ENCODE measurements at places on chromosomes 5 and 9.

DNA sequence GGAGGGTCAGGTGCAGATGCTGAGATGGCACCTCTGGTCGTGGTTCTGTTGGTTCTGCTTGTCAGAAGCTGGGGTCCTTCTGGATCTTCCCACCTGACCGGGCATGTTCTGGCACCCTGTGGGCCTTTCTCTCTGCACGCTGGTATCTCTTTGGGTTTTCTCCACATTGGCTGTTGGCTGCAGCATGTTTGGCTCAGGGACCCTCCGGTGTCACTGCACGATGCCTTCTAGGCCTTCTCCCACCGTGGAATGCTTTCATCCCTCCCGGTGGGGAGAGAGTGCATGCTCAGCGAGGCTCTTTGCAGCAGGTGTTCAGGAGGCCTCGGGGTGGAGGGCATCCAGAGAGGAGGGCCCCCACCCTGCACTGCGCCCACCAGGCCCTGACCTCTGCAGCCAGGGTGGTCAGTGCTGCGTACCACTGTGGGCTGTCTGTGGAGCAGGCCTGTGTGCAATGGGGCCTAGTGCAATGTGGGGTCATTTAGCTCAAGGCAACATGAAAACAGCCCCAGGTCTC lies 119.4 kb downstream of the WNK2 start:
- DNase-seq: no peak

DNA sequence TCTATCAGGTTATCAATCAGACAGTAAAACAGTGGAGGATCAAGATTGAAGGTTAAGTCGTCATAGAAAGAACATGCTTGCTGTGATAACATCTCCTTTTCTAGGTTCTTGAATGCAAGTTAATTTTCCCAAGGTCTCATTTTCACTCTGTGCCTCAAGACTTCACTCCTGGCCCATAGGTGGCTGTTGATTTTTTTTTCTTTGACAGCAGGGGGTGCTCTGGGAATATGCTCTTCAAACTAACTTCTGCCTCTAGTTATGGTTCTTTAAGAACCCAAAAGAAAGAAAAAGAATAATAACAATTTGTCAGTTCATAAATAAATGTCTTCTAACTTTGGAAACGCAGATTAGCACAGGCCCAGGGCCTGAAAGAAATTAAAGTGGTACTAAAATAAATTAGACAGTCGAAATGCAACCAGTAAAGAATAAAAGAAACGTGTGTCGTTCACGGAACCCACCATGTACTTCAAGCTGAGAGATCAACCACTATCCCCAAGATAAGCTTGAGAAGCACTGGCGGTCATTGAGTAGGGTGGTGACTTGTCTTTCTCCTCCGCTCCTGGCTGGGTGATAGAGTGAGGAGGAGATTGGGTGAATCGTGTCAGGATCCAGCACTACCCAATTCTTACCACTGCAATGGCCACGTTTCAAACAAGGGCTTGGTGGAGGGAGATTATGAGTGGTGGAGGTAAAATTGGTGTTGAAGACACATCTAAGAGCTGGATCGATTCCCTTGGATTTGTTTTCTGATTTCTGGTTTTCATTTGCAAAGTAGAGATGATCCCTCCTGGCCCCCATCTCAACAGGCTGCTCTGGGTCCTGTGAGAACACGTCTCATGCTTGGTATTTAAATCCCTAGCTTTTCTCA lies 93.4 kb upstream of the IRX4 start:
- no peak for DNase-seq

DNA sequence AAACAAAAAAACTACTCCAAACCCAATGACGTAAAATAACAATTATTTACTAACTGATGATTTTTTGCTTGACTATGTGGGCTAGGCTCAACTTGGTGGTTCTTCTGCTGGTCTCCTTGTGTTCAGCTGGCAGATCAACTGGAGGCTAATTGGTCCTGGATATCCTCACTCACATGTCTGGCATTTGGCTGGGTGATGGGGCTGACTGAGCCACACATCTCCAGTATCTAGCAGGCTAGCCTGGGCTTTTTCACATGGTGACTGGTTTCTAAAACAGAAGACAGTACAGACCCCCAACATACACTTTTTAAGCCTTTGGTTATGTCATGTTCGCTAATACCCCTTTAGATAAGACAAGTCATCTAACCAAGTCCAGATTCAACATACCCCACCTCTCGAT lies 104.7 kb upstream of the PRRC1 start:
- DNase-seq: no peak

DNA sequence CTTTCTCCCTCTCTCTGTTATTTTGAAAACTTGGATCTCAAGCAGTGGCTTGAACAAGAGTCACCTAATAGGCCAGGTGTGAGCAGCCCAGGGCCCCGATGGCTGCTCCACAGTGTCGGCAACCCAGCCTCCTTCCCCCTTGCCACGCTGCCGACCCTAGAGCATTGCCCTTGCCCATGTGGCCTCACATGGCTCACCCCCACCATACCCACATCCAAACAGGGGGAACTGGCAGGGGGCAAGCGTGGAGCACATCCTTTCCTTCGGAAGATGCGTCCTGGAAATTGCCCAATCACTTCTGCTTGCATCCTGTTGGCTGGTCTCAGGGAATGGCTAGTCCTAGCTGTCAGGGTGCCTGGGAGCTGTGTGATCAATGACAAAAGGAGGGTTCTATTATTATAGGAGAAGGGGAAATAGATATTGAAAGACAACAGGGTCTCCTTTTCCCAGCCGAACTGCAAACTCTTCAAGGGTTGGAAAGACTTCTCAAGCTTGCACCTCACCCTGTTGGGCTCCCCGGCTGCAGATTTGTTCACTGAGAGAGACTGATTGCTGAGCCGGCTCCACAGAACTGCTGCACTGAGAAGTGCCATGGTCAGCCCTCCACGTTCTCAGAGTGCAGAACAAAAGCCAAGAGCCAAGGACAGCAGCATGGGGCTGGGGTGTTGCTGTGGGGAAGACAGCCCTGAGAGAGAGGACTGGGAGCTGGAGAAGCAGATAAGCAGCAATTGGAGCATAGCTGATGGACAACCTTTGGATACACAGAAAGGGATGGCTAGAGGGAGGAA lies 8.3 kb upstream of the TIFAB start:
- DNase-seq: no peak

- DNase-seq: no peak
Observed at GRCh38 chr9:78682216-78682615, 385.3 kb downstream of the PSAT1 start.

DNA sequence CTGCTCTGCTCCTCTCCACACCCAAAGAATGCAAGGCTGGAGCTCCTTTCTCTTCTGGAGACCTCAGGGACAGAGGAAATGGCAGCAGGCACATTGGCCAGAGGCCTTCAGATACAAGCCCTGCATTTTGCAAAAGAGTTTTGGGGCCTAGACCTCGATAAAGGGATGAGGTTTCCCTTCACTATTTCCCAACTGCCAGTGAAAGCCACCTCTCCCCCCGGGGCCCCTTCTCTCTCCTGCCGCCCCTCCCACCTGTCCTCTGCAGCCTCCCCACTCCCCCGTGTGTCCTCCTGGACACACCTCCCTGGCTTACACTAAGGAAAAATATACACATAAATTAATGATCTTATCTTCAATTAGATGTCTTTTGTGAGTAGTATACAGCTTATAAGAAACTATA lies 21.3 kb upstream of the LMNB1 start:
- DNase-seq: no peak

- DNase-seq: no peak
Observed at GRCh38 chr9:123251741-123252140, 16.6 kb downstream of the STRBP start.

- no peak for DNase-seq
Observed at GRCh38 chr9:136060671-136061371, 34.3 kb downstream of the NACC2 start.

DNA sequence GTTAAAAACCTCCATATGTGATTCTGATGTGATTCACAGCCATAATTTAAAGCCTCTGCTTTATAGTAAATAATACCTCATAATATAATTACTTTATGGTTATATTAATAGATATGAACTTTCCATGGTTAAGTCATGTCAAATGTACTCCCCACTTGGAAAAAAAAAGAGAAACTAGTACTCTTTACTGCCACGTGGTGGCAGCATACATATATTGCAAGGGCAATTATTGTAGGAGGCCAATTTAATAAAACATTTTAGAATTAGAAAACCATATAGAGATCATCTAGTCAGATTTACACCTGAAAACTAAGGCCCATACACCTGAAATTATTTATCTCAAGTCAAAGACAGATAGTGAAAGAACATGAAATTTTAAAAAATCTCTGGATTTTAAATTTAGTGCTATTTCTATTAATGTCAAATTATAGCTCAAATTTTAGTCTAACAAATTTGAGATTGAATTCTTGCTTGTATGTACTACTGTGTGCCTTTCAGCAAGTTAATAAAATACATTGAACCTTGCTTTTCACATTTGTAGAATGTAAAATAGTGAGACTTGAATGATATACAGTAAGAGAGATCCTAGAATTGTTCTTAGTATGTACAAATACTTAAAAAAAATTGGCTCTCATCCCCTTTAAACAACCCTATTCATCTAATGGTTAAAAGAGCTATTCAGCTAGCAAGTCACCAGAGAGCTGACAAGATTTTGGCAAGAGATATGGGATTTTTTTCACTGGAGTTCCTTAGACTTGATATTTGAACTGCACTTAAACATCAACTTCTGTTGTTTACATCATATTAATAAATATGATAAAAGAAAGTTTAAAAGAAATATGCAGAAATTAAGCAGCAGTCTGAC lies 603.8 kb downstream of the TLE4 start:
- DNase-seq: no peak

DNA sequence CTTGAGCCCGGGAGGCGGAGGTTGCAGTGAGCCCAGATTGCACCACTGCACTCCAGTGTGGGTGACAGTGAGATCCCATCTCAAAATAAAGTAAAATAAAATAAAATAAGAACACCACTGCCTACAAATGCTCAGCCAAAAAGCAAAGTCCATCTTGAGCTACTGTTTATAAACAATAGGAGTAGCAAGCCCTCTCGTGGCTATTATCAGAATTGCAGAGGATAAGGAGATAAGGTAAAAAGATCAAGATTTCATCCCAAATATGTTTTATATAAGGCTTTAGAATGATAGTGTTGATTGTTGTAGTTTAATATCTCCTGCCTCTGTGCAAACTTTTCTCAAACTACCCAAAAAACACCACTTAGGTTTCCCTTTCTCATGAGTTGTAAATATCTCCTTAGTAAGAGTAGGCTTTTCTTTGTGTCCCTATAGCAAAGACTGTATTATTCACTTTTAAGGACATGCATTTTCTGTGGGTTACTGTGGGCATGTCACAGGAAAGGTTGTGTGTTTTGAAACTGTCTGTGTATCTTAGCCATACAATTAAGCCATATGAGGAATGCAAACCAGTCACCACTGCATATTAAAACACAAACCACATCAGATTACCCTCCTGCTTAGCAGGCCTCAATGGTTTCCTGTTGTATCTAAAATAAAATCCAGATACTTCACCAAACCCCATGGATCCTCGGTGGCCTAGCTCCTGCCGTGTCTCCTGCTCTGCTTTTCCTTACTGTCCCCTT lies 31.8 kb upstream of the CKS2 start:
- peak; percentile 16 for DNase-seq

- DNase-seq: no peak
Observed at GRCh38 chr5:92527311-92528078, 1053.5 kb downstream of the NR2F1-AS1 start.

GRCh38 chr9:134661791-134662142 lies 20.2 kb downstream of the COL5A1 start:
- DNase-seq: no peak

- DNase-seq: no peak
Observed at GRCh38 chr5:175082866-175083590, 358.6 kb downstream of the MSX2 start.

DNA sequence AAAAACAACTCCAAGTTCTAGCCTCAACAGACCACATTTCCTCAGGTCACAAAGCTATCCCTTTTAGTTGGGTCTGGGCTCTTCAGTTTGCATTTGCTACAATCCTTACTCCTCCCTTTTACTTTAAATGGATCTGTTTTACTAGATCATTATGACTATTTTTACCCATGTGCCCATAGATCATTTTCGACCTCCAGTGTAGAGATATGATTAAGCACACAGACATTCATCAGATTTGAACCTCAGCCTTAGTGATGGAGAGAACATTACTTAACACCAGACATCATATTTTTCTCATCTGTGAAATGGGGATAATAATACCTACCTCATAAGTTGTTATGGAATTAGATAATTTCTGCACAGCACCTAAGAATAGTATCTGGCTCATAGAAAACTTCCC lies 141.9 kb downstream of the NPR3 start:
- no peak for DNase-seq

DNA sequence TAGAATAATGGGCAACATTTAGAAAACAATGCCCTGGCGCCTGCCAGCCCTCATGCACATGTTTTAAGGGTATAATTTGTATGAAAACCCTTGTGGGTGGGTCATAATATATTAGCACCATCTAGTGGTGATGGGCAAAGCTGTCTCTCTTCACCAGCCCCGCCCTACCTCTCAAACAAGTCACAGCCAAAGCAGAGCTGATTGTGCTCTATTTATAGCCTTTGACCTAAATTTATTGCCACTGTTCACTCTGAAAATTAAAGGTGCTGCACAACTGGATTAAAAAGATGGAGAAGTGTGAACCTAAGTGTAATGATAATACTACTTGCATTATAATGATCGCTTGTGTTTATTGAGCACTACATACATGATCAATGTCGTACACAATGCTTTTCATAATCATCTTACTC lies 131.9 kb upstream of the ANKH start:
- DNase-seq: peak; percentile 86

All from putamen (tissue), 1 donor.